Head of caudate nucleus (tissue), 42 donors: ENCODE measurements at places on chromosomes 3 and 15.

GRCh38 chr15:48792408-48792807 is 18.5 kb downstream of the CEP152 start:
- DNase-seq: no peak

DNA sequence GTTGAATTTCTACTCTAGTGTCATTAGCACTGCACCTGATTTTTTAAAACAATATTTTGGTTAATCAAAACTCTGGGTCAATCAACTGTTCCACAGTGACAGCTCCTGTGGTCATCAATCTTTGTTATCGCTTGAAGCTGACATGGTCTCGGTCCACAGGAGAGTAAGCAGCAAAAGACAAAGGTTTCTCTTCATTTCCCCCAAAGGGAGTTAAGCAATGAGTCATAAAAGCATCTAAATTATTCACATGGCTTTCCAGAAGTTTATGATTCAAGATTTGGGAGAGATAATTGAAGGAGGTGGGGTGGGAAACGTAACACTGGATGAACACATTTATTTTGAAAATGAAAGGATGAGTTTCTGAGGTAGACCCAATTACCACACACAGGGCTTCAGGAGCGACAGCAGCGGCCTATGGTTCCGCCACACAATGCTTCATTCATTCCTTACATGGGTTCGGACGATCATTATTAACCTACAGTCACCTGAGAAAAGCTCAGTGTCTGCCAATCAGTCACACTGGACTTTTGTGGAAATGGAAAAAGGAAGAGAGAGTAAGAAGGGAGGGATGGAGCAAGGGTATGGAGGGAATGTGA is 505.1 kb downstream of the FHIT start:
- DNase-seq: no peak

DNA sequence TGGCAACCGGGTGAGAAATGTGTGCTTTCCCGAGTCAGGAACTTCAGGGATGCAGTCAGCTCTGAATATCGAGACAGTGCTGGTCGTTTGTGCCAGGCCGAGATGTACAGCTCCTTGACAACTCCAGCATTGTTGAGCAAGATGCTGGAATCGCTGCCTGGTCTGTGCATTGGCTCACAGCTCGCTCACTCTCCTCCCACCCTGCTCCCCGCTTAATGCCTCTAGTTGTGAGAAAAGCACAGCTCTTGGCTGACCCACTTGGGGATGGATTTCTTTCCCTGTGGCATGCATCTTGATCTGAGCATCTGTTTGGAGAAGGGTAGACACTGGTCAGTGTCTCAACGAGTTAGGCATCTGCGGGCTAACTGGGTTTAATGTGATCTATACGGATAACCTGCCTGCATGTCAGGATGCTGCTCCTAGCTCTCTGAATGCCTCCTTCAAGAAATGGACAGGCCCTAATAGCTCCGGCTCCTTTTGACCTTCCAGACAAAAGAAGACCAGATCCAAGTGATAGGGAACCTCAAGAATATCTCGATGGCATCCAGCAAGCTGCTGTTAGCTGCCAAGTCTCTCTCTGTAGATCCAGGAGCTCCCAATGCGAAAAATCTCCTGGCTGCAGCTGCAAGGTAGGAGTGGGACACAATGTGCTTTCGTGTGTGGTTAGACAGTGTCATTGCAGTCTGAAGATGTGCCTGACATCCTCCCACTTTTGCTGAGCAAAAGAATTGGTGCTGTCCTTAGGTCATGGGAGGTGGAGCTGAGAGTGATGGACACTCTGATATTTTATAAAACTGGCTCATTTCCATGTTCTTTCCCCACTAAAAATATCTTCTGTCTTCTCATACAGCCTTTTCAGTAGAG is 302.2 kb upstream of the TPM1 start:
- peak; percentile 76 for DNase-seq

DNA sequence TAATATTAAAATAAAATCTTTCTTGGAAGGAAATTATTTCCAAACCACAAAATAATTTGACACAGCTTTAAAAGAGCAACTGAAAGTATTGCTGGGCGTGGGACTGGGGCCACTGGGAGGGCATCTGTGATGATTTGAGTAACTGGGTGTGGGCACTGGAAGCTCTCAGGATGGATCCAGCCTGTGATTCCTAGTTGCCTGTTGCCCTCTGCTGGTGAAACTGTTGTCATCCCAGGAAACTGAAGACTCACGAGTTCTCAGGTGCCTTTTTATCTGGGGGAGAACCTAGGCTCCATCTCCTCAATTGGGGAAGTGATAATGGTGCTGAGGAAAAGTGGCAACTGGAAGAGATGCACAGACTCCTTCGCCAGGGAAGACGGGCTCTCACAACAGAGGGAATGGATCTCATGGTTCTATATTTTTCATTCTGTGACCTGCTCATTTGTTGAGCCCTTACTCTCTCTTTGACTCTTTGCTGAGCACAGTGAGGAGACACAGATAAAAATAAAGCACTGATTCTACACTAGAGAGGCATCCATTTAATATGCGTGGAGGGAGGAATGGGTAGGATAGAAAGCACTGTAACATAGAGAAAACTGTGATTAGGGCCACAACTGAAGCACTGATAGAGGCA is 61.6 kb downstream of the TPRG1 start:
- peak; percentile 41 for DNase-seq

- DNase-seq: no peak
Observed at GRCh38 chr3:159892171-159892795, 96.4 kb upstream of the IL12A start.

DNA sequence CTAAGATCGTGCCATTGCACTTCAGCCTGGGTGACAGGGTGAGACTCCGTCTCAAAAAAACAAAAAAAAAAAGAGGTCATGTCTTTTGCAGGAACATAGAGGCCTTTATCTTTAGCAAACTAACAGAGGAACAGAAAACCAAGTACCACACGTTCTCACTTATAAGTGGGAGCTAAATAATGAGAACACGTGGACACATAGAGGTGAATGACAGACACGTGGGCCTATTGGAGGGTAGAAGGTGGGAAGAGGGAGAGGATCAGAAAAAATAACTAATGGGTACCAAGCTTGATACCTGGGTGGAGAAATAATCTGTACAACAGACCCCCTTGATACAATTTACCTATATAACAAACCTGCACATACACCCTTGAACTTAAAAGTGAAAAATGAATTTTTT is 401.4 kb upstream of the NAALADL2 start:
- DNase-seq: no peak
